ENCODE measurements at places on chromosomes 12 and 14.

GRCh38 chr12:32027684-32028365 is 68.6 kb downstream of the RESF1 start:
- DNase-seq: no peak

DNA sequence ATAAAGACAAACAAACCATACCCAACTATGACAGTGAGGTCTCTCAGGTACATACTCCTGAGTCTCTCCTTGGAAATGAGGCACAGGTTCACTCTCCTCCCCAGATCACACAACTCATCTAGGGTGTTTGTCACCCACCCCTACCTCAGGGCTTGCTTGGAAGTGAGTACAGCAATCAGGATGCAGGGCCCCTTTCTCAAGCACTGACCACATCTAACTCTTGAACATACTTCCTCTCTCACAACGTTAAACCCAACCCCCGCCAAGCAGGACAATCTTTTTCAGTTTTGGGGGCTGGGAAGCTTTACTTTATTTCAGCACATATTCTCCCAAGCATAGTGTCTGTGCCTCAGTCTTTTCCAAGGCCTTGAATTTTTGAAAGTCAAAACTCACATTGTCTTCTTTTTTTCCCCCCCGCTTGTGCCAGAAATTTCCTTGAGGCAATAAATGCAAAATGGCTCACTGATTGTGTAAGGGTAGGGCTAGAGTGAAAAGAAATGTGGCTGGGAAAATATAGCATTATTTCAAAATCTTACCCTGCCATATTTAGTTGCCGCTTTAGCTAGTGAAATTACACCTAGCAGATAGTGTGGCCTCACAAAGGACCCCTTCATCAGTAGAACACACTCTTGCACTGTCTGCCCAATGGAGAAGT is 2.4 kb upstream of the GPR65 start:
- DNase-seq: no peak

- no peak for DNase-seq
These were observed 91.6 kb upstream of the PTPRQ start for GRCh38 chr12:80352474-80352873.

DNA sequence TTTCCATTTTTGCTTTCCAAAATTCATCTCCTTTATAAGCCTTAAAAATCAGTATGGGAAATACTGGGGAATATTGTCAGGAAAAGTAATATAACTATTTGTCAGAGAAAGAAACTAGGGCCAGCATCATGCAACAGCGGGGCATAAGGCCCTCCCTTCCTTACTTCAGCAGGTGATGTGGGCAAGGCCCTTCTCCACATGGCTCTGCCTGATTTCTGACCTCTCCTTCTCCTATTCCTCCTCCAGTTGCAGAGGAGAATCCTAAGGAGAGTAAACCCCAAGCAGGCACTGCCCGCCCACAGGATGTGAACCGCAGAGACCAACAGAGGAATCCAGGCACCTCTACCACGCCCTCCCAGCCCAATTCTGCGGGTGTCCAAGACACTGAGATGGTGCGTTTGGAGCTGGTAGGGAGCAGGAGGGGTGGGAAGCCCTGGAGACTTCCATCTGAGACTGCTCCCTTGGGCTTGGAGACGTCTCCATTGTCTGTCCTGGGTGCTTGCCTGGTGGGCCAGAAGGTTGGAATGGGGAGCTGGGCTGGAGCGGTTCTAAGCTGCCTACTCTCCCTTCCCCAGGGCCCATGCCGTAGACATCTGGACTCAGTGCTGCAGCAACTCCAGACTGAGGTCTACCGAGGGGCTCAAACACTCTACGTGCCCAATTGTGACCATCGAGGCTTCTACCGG is 2.7 kb upstream of the SOAT2 start:
- DNase-seq: no peak

DNA sequence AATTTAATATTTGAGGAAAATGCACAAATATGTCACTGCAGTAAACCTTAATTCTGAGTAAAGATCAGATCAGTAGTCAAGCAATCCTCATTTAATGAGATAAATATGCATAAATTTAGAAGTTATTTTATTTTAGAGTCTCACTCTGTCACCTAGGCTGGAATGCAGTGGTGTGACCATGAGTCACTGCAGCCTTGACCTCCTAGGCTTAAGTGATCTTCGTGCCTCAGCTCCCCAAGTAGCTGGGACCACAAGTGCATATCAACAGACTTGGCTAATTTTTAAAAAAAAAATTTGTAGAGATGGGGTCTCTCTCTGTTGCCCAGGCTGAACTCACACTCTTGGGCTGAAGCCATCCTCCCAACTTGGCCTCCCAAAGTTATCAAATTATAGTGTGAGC is 41.3 kb downstream of the LMO3 start:
- no peak for DNase-seq

- no peak for DNase-seq
These were observed 939.5 kb downstream of the SLC16A7 start for GRCh38 chr12:60535363-60535762.

DNA sequence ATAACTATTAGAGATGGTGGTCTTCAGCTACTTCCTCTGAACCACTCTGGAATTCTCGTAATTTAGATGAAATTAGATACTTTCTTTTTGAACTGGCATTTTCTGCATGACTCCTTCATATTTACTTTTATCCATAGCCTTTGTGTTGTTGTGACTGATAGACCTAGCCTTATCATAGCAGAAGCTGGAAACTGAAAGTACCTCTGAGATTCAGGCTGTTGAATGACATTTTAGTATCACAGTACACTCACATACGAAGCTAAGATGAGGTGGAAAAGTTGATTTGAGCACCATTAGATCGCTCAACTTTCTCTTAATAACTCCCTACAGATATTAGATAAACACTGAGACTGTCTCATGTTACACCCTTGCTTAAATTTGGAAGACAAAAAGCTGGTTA is 525.1 kb upstream of the FBXO33 start:
- DNase-seq: no peak

- peak; percentile 85 for DNase-seq
These were observed 147.4 kb downstream of the C12orf75 start for GRCh38 chr12:105477873-105478272.

- no peak for DNase-seq
These were observed 66.3 kb downstream of the ZNF664 start for GRCh38 chr12:124039276-124039675.

DNA sequence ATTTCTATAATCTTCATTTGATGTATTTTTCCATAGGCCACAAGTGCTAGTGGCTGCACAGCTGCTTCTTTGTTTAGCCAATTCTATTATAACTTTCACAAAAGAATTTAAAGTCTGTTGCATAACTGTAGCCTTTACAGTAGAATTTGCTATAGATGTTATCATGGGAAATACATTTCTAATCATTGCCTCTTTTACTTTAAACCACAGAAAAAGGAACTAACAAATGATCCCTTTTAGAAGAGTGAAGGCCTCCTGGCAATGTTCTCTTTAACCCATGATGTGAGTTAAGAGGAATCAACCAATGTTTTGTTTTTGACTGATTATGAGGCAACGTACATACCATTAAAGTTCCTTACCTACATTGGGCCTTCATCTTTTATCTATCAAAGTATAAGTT is 68.8 kb downstream of the RPL10L start:
- no peak for DNase-seq

GRCh38 chr12:59041241-59042121 is 121.2 kb upstream of the LRIG3 start:
- DNase-seq: no peak

DNA sequence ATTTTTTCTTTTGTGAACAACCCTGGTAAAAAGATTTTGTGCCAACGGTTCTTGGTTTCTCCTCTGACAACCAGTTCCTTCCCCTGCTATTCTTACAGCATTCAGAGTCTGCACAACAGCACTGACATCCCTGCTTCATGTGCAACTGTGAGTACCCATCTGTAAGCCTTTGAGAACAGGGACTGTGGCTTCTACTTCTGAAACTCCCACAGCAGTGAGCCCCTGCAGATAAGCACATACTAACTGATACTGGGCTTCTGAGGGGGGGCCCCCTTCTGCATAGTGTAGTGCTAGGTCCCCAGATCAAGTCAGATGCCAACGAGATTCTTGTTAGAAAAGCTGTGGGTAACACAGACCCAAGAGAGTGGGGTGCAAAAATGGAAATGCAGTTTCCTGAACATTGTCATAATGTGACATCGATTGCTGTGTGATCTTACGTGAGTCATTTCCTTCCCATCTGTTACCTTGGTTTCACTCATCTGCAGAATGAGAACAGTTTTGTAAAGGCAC is 11.1 kb upstream of the NINJ2 start:
- DNase-seq: no peak

- no peak for DNase-seq
These were observed 33.7 kb upstream of the DLK1 start for GRCh38 chr14:100692859-100693558.

DNA sequence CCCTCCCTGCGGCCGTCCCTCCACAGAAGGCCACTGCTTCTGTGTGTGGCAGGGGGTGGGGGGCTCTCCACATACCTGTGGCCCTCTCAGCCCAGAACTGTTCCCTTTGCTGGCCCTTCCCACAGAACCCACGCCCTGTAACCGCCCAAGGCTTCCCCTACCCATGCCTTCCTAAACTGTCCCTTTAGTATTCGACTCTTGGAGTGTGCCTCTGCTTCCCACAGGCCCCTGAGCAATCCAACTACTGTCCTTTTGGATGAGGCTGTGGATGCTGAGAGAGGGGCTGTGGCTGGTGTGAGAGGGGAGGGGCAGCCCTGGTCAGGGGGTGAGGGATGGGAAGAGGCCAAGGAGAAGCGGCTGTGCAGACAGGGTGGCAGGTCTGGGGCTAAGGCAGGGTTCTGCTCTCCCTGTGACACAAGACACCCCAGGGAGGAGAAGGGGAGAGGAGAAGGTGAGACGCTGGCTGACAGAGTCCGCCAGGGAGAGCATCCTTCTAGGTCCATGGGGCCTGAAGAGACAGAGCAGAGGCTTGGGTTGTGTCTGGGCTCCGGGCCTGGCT is 46.0 kb downstream of the DLK1 start:
- no peak for DNase-seq

GRCh38 chr12:12018454-12018853 is 52.3 kb upstream of the BCL2L14 start:
- no peak for DNase-seq

DNA sequence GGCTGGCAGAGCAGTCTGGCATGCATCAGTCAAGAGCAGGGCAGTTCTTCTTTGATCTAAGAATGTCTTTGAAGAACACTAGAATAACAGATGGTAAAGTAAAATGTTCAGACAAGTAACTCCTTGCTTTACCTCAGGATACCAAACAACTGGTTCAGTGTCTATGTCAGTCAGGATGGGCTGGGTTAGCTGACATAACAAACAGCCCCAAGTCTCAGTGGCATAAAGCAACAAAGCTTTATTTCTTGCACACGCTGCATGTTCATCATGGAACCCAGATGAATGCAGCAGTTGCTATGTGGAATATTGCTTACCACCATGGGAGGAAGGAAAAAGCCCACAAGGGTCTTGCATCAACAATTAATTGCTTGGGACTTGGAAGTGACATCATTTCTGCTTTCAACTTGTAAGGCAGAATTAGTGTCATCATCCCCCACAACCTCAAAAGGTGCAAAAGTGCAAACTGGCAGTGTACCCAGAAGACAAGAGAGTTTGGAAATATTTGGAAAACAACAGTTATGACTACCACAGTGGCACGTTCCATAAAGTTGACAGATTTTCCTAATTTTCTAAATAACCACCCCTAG is 21.2 kb downstream of the GPRC5D start:
- DNase-seq: no peak

DNA sequence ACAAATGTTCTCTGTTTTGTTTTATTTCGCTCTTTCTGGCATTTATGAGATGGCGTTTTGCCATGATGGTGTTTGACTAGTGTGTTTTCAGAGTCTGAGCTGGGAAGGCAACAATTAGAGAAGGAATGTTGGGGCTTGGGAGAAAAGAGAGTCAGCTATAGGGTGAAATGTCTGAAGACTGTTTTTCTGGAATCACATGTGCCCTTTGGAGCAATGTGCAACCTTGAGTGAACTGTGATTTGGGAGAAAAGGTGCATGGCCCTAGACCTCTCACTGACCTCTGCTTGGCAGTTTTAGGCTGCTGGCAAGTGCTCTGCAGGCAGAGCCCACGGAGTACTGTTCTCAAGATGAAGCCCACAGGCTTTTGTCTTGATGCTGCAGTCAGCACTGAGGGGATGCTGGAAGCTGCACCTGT is 379.9 kb upstream of the PDE3A start:
- no peak for DNase-seq

GRCh38 chr12:14886271-14886670 is 617 bp upstream of the MGP start:
- DNase-seq: no peak

DNA sequence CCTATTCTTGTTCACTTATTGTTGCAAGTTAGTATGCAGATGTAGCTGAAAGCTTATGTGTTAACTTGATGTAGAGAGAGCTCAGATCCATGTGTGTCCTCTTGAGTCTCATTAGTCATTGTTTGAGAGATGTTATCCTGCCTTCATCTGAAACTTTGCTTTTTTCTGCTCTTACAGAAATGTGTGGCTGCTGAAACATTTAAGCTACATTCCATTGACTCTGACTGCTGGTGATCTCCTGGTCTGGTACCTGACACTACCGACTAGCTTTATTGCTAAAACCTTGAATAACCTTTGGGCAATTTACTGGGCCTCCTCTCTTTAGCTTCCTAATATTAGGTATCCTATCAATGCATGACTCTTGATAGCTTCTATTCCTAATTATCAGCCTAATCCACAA is 705.6 kb upstream of the FOXG1 start:
- DNase-seq: no peak

DNA sequence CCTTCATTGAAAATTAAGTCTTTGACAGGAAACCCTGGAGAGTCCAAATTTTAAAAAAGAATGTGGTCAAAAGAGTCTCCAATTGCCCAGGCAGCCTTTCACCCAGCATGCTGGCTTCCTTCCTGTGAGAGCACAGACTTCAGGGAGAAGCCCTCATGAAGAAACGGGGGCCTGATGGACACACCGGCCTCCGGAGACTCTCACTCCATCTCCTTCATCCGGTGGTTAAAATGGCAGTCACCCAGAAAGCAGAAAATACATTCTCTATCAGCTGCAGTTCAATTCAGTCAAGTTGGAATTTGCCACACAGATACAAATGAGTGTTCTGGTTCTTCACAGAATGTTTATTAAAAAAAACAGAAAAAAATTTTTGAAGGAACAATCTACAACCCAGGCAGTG is 56.5 kb downstream of the CPM start:
- no peak for DNase-seq

- no peak for DNase-seq
These were observed 1.3 kb downstream of the CLEC9A start for GRCh38 chr12:10031771-10032175.

GRCh38 chr14:61417141-61417540 is 95.8 kb downstream of the PRKCH start:
- DNase-seq: no peak

DNA sequence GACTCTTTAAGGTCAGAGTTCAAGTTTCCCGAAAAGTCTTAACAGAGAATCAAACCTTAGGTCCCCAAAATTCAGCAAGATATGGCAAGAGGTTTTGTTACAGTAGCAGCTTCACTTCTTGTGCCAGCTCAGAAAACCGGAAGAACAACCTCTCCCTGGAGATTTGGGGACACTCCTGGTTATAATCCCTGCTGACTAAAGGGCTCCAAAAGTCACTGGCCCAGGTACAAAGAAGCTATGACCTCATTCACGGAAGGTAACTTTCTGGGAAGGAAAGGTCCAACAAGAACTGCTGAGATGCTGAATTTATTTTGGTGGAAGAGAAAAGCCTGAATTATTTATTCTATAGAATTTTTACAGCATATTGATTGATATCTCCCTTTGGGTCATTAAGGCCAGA is 55.6 kb upstream of the DIO2 start:
- no peak for DNase-seq

Data from NCI-H1092 treated with DMSO at 0.1 percent for 48 hours (cell line).